LHCN-M2 (cell line): ENCODE measurements at places on chromosomes 7 and 10. TPM values are rescaled to one million over a fixed set of nuclear protein-coding genes. Genes with fewer than 3 reads are reported as not detected.

DNA sequence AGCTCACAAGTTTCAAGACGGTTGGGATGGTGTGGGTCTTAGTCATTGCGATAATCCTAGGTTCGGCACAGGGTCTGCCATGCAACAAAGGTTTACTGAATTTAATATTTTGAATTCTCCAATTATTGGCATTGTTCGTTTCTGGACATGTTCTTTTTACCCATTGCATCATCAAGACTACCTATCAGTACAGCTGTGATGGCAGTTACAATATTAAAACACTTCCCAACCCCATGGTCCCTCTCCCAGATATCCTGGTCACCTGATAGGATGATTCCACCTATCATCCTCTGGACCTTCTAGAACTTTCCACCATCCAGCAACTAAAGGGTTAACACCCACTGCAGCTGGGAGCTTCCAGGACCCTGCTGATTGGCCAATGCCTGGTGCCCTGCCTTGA is 377.8 kb upstream of the PRKCQ start:
- DNase-seq = no peak

DNA sequence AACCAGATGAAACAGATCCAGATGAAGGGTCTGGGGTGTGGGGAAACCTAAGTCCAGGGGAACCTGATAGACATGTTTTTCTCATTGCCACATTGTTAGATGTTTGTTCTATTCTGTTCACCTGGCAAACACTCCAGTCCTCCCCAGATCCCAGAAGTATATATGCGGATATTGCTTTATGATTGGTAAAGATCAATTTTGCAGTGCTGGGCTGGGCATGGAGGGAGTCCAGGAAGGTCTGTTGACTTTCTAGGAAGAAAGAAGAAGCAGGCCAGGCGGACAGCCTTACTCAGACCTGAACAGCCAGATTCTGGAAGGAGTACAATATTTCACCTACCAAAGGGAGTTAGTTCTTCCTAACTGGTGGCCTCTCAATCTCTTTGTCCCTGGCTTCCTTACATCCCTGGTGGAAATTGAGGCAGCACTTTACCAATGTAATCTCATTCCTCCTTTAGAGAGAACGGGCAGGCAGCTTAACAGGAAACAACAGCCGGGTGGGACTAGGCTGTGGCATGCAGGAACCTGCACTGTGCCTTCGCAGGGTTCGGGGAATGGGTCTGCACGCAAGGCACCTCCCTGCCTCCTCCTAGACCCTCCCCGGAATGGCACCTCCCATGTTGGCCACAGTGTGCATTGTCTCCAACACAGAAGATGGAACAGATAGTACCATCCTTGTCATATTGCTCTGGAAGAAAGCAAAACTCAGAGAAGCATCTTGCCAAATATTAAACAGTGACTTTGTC is 930 bp downstream of the GIMAP6 start:
- no peak for DNase-seq

DNA sequence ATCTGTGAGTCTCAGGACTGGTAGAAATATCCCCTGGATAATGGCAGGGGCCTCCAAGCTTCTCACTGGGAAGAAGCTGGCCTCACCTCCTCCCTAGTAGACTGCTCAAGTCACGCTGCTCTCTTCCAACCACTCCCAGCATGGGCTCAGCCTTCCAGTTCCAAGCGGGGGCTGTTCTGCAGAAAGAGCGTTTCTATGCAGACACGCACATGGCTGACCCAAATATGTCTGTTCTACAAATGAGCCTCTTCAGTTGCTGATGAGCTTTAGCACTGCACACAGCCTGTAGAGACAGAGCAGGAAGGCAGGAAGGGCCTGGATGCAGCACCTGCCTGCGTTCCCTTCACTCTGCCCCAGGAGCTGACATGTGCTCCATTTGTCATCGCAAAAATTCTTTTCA is 523.9 kb upstream of the MGMT start:
- DNase-seq = no peak

- DNase-seq = no peak
Measured at GRCh38 chr10:124999433-125000365, 57.8 kb downstream of the ZRANB1 start.

- no peak for DNase-seq
Measured at GRCh38 chr7:111927353-111928019, 278.7 kb downstream of the DOCK4 start.

DNA sequence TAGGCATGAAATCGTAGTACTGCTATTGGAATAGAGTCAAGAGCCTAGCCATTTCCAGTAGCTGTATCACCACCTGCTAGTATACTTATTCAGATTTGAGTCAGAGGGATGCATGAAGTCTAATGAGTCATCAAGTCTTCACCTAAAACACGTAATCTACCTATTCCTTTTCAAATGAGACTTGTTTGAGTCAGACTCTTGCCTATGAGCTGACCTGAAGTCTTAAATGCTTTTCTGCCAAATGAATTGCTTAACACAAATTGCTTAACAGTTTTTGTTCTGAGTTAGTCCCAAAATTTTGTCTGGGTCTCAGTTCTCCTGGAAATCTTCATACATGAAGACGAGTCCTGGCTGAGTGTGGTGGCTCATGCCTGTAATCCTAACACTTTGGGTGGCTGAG is 165.2 kb downstream of the GNAT3 start:
- DNase-seq = peak; percentile 74

DNA sequence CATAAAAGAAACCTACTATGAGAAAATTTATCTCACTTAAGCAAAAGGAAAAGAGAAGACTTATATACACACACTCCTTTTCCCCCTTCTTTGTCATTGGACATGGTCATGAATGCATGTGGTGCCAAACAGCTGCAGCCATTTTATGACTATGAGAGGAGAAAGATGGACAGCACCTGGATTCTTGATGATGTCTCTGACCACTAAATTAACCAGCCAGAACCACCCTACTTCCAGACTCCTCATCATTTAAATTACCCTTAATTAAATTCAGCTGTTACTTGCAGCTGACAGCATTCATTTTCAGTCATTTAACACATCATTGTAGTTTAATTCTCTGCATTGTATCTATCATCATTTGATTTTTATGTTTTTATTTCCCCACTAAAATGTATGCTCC is 379.0 kb upstream of the HPS1 start:
- no peak for DNase-seq

- no peak for DNase-seq
Measured at GRCh38 chr7:55235115-55235514, 130.0 kb upstream of the LANCL2 start.

DNA sequence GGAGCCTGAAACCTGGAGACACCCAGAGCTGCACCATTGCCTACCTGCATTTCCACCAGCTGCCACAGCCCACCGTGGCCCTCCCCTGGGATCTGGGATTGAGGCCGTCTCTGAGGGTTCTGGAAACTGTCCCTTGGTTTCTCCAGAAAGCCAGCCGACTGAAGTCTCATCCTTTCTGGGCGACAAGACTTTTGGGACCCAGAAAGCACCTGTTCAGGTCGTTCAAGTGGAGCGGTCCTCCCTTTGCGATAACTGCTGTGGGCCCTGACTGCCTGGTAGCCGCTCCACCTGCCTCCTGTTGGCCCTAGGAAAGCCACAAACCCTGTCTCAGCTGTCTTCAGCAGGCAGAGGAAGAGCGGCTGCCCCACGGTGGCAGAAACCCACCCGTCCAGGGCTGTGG is 346.0 kb upstream of the MKI67 start:
- DNase-seq = no peak

- DNase-seq = peak; percentile 39
Measured at GRCh38 chr7:23895666-23896096, 185.7 kb downstream of the STK31 start.

DNA sequence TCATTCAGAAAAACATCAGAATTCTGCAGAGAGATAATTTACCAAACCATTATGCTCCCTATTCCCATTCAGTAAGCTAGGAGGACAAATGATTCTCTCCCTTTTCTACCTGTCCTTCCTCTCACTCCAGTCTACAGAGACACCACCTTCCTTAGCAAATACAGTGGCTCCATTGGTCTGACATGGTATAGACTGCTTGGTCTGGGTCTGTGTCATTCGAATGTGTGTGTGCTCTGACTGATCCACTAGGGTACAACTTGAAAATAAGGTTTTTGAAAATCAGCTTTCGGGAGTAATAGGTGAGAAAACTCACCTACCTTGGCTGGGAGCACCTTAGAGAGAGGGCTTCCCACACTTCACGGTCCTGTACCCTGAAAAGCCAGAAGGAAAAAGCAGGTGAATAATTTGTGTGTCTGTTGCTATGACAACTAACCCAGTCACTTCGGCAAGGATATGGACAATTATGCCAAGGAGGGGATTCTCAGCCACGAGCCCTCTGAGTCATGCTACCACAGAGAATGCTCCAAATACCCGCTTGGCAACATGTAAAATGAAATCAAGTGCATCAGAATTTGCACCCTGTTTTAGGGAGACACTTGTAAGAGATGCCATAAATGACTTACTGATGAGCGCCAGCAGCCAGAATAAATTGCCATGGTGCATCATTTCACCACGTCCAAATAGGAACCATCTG is 114.5 kb upstream of the PRKCQ start:
- peak; percentile 25 for DNase-seq

The TMEM140 gene
- total RNA-seq = 3.4 and 5.0 TPM in 2 replicates

The ARMC3 gene
- total RNA-seq = not detected in 2 replicates

The TEX47 gene
- total RNA-seq = not detected in 2 replicates

The NME8 gene
- total RNA-seq = not detected in 2 replicates
